ENCODE measurements at places on chromosomes 5 and 9. TPM values are rescaled to one million over a fixed set of nuclear protein-coding genes. Genes with fewer than 3 reads are reported as not detected.

GRCh38 chr5:121731377-121731776 is 120.3 kb upstream of the FTMT start:
- DNase-seq, result no peak

CMYA5 gene
- total RNA-seq, result 0.39 TPM

DNA sequence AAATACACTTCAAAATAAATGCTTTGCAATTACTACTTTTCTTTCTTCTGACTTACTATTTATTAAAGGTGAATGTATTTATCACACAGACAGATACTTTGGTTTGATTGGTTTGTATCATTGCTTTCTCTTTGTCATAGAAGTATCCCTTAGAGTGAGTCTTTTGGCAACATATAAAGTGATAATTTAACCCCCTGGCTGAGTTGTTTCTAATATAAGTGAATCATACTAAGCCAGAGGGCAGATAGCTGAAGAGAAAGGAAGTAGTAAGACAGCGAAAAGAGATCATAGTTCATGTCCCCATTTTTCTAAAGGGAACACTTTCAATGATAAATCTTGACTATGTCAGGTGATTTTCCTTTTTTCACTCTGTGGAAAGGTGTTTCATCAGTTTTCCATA is 38.6 kb downstream of the CAMK4 start:
- no peak for DNase-seq

DNA sequence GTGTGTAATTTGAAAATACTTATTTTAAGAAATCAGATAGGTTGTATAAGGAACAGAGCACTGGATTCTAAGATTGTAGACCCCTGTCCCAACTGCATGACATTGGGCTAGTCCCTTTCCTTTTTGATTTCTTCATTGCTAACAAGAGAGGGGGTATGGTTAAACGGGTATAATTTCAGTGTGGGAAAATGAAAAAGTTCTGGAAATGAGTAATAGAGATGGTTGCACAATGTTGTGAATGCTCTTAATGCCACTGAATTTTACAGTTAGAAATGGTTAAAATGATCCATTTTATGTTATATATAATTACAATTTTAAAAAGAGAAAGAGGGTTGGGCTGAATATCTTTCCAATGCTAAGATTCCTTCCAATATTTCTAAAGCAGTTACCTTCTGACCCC is 103.3 kb upstream of the LHFPL2 start:
- no peak for DNase-seq

C5orf52 gene
- not detected for total RNA-seq

- DNase-seq, result no peak
Observed at GRCh38 chr9:27386571-27387091, 89.7 kb upstream of the EQTN start.

- no peak for DNase-seq
Observed at GRCh38 chr9:13500034-13500433, 220.5 kb upstream of the MPDZ start.

MSMP gene
- not detected for total RNA-seq

CER1 gene
- total RNA-seq, result not detected

GRCh38 chr5:594226-594860 is 17.8 kb upstream of the CEP72 start:
- DNase-seq, result no peak

DNA sequence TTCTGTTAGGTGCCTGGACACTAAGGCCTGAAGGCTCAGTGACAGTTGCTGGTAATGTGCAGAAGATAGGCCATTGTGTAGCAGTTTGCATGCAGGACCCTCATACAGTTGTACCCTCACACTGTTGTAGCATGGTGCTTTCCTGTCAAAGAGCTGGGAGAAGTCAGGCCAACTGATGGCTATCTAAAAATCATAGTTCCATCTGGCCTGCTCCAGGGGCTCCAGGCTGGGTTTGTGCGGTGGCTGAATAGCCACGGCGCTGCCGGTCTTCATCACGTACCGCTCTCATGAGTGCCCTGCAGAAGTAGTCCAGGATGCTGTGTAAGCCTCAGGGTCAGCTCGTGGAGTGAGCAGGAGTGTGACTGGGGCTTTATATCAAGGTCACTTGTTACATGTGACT is 12.2 kb downstream of the SECISBP2 start:
- no peak for DNase-seq

- no peak for DNase-seq
Observed at GRCh38 chr9:32128546-32128945, 255.9 kb upstream of the ACO1 start.

DNA sequence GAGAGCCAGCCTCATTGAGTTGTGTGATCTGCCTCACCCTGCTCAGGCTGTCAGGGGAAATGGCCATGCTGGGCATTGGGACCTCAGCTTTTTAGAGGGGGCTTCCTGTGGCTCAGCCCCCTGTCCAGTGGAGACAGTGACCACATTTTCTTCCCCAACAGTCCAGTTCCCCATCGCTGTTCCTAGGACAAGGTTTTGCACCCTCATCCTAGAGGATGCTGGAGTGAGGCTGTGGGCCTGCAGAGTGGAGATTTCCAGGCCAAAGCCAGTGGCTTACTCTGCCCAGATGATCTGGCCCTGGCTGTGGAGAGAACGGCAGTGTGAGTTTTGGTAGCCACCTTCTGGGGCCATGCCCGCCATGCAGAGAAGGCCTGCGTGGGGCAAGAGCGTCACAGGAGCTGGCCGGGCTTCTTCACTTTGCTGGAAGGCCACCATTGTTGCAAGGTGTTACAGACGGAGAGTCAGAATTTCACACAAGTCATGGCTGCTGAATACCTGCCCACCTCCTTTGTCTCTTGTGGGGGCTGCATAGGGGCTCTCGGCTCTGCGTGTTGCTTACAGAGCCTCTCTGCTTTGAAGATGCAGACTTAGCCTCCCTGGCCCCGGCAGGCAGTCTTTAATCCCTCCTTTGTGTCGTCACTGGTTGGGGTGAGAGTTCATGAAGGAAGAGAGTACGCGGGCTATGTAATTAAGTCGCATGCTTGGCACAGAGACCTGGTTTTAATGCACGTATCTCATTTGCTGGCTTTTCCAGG is 35.2 kb upstream of the PITX1 start:
- no peak for DNase-seq

C1QTNF2 gene
- not detected for total RNA-seq

PCDHB12 gene
- total RNA-seq, result 0.12 TPM

- DNase-seq, result no peak
Observed at GRCh38 chr9:70880535-70880934, 240.9 kb downstream of the TRPM3 start.

FOXD4L3 gene
- total RNA-seq, result not detected

F12 gene
- total RNA-seq, result 13.3 TPM

GRCh38 chr9:126457175-126457547 is 130.5 kb downstream of the MVB12B start:
- no peak for DNase-seq

Data from Caco-2 (cell line).